ENCODE measurements at places on chromosomes 4 and X. TPM values are rescaled to one million over a fixed set of nuclear protein-coding genes. Genes with fewer than 3 reads are reported as not detected.

GPC4 gene
- 5.9 TPM for total RNA-seq

UNC5C gene
- total RNA-seq, result 11.0 TPM

TCP11X2 gene
- not detected for total RNA-seq

NMU gene
- total RNA-seq, result 5.8 TPM

RASL11B gene
- total RNA-seq, result 7.7 TPM

ARL9 gene
- 0.14 TPM for total RNA-seq

POF1B gene
- total RNA-seq, result 1.6 TPM

MAGED4 gene
- 53.3 TPM for total RNA-seq

NOX1 gene
- total RNA-seq, result not detected

FAM53A gene
- not detected for total RNA-seq

CXCL10 gene
- total RNA-seq, result not detected

SPANXC gene
- not detected for total RNA-seq
